ENCODE measurements at places on chromosomes 12 and 14.
A peak's percentile ranks its signal among the peaks of the same experiment; 100 is the strongest.

- DNase-seq: no peak
Measured at GRCh38 chr12:43338848-43339526, 213.0 kb downstream of the ADAMTS20 start.

GRCh38 chr14:24271134-24271833 is at the start of gene RABGGTA:
TSS of gene RABGGTA (minus strand) at chr14:24271597. CDS start at chr14:24271115, 482 bp downstream.
- DNase-seq: peak; percentile 93

DNA sequence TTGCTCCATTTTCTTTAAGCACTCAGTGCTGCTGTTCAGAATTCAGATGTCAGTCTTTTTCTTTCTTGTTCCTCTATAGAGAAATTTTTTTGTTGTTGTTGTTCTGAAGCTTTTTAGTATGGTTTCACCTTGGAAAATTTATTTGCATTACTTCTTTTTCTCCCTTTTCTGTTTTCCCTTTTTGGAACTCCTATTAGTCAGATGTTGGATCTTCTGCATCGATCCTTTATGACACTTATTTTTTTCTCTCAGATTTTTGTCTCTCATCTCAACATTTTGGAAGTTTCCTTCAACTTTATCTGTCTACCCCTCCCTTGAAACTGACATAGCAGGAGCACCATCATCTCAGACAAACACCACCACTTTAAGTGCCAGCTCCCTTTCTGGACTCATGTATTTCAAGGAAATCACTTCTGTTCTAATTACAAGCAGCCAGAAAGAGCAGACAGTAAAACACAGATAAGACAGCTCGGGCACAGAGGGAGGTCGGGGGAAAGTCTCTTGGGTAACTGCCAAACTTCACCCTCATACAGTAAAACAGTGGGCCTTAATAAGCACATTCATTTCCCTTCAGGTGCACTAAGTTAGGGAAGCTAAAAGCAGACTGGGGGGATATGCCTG is 222.7 kb upstream of the PLXNC1 start:
- no peak for DNase-seq

DNA sequence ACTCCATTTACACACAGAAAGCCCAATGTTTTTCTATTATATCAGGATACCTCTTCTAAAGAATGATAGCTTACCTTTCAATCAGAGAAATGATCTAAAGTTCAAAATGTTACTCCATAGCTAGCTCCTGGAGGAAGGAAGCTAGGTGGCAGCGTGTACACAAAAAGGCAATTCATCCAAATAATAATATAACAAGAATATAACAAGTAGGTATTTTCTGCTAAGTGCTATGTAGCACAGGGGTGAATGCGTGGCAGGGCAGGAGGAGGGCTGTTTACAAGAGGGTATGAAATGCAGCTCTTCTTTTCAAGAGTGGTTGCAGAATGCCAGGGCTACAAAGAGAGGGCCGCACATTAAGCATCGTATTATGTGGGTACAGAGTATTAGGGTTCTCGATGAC is 663 bp upstream of the SNAPC1 start:
- no peak for DNase-seq

GRCh38 chr12:52214421-52214802 is 18.6 kb upstream of the KRT7 start:
- no peak for DNase-seq

GRCh38 chr12:54214553-54215406 is 26.0 kb upstream of the SMUG1 start:
- peak; percentile 96 for DNase-seq

DNA sequence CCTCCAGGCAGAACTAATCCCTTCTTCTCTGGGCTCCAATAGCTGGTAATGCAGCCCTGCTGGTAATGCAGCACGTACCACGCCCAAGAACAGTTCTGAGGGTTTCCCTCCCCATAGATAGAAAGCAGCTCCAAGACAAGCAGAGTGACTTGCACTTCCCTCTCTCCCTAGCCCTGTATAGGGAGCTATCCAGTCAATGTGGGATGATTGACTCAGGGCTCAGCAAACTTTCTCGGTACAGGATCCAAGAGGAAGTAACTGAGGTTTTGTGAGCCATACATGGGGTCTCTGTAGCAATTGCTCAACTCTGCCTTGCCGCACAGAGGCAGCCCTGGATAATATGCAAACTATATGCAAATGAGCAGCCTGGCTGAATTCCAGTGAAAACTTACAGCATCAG is 15.5 kb upstream of the FKBP4 start:
- DNase-seq: no peak

DNA sequence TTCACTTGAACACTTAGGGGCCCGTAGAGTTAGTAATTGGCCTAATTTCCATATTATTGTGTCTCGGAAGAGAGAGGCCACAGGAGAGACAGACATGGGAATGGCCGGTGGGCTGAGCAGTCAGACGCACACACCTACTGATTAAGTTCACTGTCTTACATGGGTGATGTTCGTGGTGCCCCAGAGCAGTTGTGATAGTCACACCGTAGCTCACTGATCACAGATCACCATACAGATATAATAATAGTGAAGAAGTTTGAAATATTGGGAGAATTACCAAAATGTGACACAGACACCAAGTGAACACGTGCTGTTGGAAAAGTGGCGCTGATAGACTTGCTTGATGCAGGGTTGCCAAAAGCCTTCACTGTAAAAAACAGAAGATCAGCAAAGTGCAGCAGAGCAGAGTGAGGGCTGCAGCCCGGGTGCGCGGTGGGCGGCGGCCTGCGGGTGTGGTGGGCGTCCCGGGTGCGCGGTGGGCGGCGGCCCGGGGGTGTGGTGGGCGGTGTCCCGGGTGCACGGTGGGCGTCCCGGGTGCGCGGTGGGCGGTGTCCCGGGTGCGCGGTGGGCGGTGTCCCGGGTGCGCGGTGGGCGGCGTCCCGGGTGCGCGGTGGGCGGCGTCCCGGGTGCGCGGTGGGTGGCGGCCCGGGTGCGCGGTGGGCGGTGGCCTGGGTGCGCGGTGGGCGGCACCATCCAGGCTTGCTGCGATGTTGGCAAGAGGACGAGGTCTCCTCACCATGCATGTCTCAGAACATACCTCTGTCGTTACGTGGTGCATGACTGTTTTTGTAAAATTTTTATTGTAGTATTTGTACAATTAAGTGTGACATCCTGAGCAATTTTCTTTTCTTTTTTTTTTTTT is 34.3 kb upstream of the TEX22 start:
- peak; percentile 39 for DNase-seq

- DNase-seq: no peak
Measured at GRCh38 chr12:87259391-87259790, 769.8 kb downstream of the C12orf50 start.
